ENCODE measurements at places on chromosomes 11 and 22.

GRCh38 chr11:86063536-86063935 lies 5.3 kb downstream of the PICALM start:
- DNase-seq, result no peak

GRCh38 chr11:126857860-126858808 lies 142.4 kb downstream of the KIRREL3 start:
- no peak for DNase-seq

GRCh38 chr11:71342116-71342515 lies 89.7 kb upstream of the SHANK2 start:
- no peak for DNase-seq

DNA sequence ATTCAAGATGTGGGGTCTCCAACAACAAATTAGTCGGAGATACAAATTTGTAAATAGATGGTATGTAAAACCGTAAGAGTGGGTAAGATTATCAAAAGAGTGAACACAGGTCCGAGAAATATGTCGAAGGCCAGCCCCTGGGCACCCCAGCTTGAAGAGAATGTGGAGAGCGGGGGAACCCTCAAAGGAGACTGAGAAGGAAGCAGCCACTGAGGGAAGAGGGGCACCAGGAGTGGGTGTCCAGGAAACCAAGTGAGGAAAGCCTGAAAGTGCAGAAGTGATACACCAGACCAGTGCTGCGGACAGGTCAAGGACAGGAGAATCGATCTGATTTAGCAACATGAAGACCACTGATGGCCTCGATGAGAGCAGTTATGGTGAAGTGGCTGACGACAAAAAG lies 14.4 kb downstream of the APOL5 start:
- no peak for DNase-seq

DNA sequence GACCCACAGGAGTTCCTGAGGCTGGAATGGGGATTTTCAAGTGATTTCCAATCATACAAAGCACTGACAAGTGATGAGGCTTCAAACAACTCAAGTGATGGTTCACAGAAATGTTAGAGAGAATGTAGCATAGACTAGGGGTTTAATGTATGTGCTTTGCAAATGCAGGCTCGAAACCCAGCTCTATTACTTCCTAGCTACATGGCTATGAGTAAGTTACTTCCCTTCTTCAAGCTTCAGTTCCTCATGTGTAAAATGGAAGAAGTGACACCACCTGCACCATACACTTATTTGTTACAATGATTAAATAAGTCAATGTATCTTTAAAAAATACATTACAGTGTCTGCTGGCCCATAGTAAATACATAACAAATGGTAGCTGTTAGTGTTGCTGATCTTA lies 139.8 kb downstream of the CCDC81 start:
- no peak for DNase-seq

DNA sequence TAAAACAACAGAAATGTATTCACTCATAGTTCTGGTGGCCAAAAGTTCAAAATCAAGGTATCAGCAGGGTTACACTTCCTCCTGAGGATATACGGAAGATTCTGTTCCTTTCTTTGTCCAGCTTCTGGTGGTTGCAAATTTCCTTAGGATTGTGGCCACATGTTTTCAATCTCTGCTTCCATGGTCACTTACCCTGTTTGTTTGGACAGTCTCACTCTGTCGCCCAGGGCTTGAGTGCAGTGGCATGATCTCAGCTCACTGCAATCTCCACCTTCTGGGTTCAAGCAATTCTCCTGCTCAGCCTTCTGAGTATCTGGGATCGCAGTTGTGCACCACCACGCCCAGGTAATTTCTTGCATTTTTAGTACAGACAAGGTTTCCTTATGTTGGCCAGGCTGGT lies 534.3 kb downstream of the KCNA4 start:
- no peak for DNase-seq

DNA sequence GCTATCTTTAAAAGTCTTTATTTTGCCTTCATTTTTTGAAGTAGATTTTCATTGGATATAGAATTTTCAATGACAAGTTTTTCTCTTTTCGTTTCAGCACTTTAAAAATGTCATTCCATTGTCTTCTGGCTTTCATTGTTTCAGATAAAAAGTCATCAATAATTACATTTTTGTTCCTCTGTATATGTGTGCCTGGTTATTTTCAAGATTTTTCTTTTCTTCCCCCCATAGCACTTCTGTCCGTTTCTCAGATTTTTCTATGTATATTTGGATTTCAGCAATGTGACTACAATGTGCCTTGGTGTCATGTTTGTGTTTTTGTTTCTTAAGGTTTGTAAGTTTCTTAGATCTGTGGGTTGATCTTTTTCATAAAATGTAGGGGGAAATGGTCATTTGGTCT lies 66.3 kb upstream of the HSD17B12 start:
- no peak for DNase-seq

DNA sequence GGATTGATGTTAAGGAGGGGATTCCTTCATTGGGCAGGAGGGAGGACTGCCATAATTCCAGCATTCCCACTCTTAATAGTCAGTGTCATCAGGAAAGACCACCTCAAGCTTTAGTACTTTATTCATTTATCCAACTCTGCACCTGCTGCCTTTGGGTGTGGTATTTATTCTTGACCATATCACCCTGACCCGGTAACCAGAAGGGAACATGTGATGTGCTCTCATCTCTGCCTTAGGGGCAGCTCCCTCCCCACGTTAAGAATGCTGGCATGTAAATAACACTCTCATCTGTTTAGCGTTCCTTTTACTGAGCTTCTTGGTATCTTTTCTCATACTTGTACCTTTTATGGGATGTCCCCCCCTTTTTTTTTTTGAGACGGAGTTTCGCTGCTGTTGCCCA lies 7.7 kb downstream of the CAT start:
- DNase-seq, result no peak

DNA sequence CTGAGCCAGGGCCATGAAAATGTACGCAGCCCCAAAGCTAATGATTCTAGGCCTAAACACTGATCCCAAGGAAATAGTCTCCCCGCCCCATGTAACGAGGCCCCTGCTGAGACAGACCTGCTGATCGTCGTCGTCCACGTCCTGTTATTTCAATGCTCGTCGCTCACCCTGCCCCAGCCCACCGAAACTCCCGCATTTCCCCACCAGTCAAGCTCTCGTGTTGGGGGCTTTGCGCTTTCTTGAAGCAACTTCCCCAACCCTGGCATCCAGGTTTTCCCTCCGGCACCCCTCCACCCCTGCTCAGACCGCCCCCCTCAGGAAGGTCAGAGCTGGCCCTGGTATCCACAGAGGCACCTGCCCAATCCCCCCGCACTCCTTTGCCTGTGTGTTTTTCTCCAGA lies 58.8 kb upstream of the LINC01488 start:
- no peak for DNase-seq

DNA sequence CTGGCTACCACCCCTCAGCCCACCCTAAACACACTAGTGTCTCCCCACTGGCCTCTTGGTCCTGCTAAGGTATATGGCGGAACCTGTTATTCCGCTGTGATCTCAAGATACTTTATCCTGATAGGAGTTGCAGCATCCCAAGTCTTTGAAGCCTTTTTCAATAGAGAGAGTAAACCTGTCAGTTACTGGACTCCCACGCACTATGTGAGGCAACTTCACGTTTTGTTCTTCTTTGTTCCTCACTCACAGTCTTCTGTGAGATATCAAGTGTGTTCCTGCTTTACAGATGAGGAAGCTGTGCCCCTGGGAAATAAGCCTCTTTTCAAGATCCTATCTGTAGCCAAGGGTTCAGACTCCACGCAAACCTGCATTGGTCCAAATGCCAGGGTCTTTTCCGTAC lies 127.8 kb downstream of the MYO18B start:
- DNase-seq, result no peak

GRCh38 chr11:116539211-116539610 lies 233.6 kb downstream of the BUD13 start:
- no peak for DNase-seq

GRCh38 chr22:23652286-23652685 lies 20.2 kb upstream of the DRICH1 start:
- no peak for DNase-seq

DNA sequence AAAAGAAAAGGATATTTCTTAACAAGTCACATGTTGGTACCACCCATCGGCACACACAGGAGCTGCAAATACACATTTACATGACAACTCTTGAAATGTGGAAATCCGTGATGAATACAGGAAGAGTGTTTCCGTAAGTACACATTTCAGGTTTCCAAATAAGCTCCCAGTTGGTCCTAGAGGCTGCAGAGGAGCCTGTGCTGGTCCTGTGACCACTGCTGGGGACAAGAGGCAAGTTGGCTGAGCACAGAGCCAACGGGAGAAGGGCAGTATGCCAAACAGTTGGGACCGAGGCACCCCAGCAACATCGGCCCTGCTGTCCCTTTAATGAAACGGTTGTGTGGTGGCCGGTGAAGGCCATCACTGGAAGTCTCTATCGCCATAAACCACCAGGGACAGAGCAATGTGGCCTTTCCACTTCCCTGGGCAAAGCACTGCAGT lies 38.5 kb upstream of the ARFGAP3 start:
- DNase-seq, result no peak

DNA sequence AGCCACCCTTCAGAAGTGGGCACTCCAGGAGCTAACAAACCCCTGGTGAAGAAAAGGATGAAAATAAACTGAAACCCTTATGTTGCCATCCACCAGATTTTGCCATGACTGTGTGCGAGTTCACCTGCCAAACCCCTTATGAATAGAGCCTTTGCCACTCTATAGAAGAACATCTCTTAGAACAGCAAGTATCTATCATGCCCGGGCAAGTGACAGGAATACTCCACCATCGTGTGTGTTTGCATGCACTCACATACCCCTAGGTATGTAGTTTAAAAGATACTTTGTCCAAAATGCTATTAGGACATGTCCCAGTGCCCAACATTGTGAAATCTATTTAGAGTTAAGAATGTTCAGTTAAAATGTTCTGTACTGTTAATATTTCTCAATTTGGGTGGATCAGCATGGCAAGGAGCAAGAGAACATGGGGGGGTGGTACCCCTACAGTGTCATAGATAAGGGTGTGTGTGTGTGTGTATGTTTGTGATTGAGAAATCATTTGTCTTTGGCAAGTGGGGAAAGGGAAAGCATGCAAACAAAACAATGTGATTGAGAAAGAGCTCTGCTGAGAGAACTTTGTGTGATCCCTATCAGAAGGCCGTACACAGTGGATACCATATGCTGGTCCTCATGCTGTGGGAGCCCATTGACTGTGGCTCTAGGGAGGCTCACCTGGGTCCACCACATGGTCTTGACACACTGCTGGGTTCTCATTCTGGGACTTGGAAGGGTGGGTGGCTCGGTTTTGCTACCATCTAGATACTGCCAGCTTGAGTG lies 94.9 kb downstream of the ZBTB16 start:
- no peak for DNase-seq

Measured in stimulated activated effector memory CD8-positive, alpha-beta T cell treated with anti-CD3 and anti-CD28 coated beads, Interleukin-12 subunit alpha, Interleukin-12 subunit beta, amount 100 ng/mL, for 72 hours (primary cell).